ENCODE measurements at places on chromosomes 13 and 19.

DNA sequence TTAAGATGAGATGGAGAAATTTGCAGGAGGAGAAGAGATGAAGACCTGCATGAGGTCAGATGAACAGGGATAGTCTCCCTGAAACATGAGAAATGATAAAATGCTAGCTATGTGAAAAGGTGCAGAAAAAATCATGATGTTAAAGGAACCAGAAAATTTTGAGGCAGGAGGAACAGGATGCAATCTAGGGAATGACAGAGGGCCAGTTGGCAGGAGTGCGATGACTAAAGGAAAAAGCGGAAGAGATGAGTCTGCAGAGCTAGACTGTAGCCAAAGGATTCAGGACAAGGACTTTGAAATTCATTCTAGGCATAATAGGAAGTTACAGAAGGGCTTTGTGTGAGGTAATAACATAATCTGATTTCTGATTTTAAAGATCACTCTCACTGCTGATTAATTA, 77.9 kb downstream of the TRPC4 start:
- DNase-seq: no peak

GRCh38 chr19:49423985-49424303, 703 bp upstream of the PTH2 start:
- no peak for DNase-seq

DNA sequence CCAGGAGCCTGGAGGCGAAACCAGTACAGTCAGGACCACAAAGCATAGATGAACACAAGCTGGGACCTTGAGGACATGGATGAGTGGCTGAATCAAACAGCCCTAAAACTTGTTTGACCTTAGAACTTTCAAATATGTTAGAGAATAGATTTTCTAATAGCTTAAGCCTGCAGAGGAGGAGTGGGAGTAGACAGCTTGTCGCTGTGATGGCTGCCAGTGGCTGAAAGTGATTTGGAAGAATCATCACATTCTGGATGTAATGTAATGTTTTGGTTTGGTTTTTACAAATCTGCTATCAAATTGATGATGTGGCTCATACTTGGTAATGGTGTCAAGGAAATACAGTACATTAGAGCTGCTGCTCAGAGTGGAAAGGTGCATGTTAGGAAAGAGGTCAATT, 12.0 kb downstream of the IGFL3 start:
- no peak for DNase-seq

DNA sequence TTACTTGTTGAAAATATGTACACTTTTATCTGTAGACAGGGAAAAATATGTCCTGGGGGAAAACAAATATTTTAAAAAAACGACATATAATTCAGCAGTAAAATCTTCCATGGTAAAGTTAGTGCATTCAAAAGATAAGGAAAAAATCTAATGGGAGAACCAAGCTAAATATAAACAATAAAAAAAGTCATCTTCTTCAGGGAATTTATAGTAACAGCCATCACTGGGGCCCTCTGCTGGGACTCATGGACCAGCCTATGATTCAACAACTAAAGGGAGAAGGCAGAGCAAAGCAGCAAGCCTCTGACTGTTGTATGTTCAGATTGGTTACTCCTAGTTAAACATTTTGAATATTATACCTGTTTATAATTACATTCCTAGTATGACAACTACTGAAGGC, 93.0 kb downstream of the ITGBL1 start:
- no peak for DNase-seq

DNA sequence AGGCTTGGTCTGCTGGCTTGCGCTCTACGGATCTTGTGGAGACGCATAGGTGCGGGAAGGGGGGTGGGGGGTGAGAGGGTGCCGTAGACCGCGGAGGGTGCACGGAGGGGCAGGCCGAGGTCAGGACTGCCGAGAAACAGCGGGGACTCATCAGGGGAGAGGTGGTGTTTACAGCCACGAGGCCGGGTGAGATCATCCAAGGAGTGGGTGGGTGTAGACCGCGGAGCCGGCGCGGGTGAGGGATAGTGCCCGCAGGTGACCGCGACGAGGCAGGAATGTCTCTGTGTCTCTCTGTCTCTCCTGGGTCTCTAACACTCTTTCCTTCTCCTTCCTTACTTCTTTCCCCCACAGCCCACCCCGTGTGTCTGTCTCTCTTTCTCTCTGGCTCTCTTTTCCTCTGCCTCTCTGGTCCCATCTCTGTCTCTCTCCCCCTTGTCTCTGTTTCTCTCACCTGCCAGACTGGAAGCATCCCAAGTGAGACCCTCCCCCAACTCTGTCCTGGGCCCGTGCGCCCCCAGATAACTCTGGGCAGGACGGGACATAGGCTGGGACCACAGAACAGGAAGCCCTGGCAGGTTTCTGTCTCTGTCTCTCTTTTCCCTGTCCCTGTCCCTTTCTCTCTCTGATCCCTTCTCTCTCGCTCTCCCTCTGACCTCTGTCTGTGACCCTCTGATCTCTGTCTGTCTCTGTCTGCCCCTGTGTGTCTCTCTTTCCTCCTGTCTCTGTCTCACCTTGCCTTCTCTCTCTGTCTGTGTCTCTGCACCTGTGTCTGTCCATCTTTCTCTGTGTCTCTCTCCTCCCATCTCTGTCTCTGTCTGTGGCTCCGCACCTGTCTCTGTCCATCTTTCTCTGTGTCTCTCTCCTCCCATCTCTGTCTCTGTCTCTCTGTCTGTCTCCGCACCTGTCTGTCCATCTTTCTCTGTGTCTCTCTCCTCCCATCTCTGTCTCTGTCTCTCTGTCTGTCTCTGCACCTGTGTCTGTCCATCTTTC, 1.8 kb upstream of the KLK4 start:
- DNase-seq: no peak

- peak; percentile 75 for DNase-seq
These were observed 265.9 kb downstream of the MYO16 start for GRCh38 chr13:108895220-108895704.
